ENCODE measurements at places on chromosomes 2 and 18.

DNA sequence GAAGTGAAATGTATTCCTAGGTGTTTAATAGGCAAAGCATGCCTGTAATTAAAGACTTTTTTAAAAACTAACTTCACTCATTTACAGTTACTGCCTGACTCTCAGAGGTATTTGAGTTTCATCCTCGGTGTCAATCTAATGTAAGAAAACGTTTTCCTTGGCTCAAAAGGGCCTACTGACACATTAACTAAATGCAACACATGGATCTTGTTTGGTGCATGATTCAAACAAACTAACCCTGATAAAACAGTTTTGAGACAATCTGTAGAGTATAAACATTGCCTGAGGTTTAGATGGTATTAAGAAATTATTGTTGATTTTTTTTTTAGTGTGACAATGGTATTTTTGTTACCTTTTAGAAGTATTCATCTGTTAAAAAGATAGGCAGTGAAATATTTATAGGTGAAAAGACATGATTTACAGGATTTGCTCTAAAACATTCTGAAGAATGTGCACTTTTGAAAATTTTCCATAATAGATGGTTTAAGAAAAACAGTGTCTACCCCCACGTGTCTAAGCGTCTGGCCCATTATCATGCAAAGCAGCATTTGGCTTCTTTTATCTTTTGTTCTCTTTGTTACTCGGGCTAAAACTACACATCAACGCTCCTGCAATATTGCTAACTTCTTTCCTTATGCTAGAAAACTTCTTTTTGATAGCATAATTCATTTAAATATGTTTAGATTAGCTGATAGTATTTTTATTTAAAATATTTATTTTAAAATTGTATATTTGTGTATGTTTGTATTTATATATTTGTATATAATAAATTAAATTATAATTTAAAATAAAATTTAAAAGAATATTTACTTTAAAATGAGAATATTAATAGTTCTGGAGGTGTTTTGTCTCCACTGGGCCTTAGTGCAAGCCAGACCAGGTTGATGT, 160.2 kb upstream of the NDUFV2 start:
- no peak for DNase-seq

- DNase-seq, result no peak
Observed at GRCh38 chr2:235165631-235166030, 213.8 kb downstream of the SH3BP4 start.

DNA sequence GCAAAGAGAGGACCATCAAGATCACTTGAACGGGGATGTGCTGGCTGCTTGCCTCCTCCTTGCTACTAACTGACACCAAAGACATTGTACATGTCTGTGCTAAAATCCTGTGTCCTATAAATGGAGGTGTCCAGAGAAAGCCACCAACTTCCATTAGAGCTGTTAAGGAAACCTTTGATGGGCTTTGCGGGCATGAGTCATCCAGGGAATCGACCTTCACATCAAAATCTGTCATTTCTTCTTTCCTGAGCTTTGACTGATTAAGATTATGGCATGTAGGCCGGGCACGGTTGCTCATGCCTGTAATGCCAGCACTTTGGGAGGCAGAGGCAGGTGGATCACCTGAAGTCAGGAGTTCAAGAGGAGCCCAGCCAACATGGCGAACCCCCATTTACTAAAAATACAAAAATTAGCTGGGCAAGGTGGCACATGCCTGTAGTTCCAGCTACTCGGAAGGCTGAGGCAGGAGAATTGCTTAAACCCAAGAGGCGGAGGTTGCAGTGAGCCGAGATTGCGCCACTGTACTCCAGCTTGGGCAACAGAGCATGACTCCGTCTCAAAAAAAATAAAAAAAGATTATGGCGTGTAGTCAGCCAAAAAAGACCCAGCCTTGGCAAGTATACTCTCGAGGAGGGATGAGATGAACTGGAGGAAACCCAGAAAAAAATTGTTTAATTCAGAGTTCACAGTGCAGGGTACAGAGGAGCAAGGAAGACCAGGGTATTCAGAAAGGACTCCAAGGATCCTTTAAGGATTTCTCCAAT, 115.8 kb downstream of the CABLES1 start:
- DNase-seq, result no peak

DNA sequence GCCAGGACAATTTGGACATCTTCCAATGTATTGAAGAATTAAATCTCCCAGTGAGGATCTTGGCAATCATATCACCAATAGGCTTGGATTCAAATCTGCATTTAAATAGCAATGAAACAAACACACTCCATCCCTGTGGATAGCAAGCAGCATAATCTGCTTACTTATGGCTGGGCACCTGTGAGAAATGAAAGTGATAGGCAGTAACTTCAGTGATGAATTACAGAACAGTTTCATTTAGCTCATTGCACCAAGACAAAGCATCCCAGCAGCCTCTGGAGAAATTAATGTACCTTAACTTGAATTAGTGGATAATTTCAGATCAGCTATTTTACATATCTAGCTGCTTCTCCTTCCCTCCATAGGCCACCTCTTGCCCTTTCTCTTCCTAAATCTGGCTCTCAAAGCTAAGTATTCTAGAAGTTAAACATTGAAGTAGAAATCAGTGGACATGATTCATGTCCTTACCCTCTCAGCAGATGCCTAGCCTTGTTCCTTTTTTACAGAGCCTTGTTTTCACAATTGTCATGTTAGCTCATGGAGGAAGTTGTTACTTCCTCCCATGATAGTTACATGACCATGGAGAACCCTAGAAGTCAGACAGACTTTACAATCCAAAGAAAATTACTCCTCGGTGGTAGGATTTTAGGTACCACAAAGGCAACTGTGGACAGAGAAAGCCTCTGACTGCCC, 88.5 kb upstream of the TACR1 start:
- no peak for DNase-seq

Data from activated CD4-positive, alpha-beta T cell treated with anti-CD3 and anti-CD28 coated beads for 4 hours (primary cell).